ENCODE measurements at places on chromosomes 5 and 9.

GRCh38 chr5:55675119-55675518 is 37.0 kb downstream of the SLC38A9 start:
- no peak for DNase-seq

DNA sequence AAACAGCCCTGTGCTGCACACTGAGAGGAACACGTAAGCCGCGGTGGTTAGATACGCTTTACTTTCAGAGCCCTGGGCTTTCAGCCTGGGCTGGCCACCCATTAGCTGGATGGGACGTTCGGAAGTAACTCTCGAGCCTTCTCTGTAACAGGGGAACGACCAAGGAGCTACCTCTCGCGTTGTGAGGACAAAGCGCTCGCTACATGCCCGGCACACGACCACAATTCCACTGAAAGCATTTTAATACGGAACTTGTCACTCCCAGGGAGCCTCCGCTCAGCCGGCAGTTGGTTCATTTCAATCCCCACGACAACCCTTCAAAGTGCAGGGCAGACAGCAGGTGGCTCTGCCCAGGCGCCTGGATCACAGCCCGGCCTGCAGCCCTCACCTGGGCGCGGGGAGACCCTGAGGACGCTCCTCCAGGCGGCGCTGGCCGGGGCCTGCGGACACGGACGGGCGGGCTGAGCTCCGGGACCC is 368 bp downstream of the SURF1 start:
- no peak for DNase-seq

DNA sequence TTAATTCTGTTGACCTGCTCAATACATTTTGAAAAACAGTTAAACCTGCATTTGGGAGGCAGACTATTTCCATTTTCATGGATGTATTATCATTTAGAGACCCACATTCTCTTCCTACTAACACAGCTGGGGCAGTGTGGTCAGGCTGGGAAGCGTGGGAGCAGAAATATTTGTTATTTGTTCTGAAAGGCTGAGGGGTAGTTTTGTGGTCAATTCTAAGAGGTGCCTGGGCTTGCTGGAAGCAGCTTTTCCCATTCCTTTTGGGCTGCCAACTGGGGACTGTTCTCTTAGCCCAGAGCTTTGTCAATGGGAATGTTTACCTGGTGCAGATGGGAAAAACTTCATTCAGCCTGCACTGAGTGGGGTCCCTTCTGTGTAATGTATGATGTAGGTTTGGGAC is 171.4 kb upstream of the DAP start:
- DNase-seq, result peak; percentile 44

DNA sequence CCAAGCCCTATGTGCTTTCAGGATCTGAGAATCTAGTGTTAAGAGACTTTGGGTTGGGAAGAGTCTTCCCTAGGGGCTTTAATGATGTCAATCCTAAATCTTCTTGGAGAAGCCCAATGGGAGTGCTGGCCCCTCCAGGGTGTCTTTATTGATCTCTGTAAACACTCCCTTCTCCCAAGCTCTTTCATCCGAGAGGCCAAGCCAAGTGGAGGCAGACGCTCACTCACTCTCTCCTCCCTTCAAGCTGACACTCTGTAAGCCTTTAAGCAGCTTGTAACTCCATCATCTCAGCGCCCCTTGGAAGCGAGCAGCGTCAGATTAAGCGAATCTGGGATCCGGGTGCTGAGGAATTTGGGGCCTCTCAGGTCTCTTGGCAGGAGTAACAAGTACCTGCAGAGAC is 37.7 kb downstream of the SPARC start:
- no peak for DNase-seq

DNA sequence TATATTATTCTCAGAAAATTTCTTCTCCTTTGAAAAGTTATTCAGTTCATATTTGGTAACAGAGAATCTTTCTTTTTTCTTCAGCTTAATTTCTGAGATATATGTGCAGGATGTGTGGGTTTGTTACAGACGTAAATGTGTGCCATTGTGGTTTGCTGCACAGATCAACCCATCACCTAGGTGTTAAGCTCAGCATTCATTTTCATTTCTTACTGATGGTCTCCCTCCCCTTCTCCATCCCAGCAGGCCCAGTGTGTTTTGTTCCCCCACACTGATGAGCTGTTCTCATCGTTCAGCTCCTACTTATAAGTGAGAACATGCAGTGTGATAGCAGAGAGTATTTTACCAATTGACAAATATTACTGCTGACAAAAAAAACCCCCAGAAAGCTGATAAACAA is 330.0 kb upstream of the CHD1 start:
- DNase-seq, result no peak

- no peak for DNase-seq
Measured at GRCh38 chr5:180631549-180632383, 17.6 kb downstream of the FLT4 start.

GRCh38 chr5:35454011-35454525 is 163.6 kb upstream of the SPEF2 start:
- DNase-seq, result no peak

DNA sequence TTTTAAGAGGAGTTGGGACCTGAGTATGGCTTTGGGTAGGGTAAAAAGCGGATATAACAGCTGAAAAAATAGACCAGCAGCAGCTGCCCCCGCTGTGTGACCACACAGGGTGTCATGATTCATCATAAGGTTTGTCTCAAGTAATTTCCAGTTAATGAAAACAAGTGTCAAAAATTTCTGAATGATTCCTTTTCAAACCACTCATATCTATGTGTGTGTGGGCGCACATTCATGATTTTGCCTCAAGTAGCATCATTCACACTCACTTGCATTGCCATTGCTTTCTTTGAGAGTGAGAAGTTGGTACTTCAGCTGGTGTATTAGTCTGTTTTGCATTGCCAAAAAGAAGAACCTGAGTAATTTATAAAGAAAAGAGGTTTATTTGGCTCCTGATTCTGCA is 12.1 kb upstream of the TNFAIP8 start:
- peak; percentile 28 for DNase-seq

- DNase-seq, result no peak
Measured at GRCh38 chr5:147573211-147573610, 63.3 kb upstream of the DPYSL3 start.

DNA sequence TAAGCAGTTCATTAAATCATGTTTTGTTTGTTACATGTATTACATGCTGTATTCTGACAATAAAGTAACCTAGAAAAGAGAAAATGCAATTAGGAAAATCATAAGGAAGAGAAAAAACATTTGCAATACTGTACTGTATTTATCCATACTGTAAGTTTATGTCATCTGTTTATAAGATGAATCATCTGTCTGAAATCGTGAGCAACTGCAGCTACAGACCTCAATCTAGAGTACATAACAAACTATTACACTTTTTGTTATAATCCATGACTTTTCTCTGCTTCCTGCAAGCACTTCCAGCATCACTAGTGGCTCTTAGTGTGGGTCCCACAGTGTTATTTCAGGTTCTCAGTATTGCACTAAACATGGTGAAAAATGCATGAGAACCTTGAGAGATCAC is 144.4 kb upstream of the NR4A3 start:
- no peak for DNase-seq

All from RPMI7951 (cell line).